ENCODE measurements at places on chromosomes 5 and 9. TPM values are rescaled to one million over a fixed set of nuclear protein-coding genes. Genes with fewer than 3 reads are reported as not detected.

The GPR150 gene
- 0.13 TPM for total RNA-seq

The PCDHA10 gene
- 12.0 TPM for total RNA-seq

The MLANA gene
- not detected for total RNA-seq

The IRX2 gene
- 63.2 TPM for total RNA-seq

The OBP2B gene
- total RNA-seq, result not detected

The NIPBL gene
- total RNA-seq, result 45.8 TPM

The SH3GL2 gene
- total RNA-seq, result 5.8 TPM

The FOXD4L4 gene
- total RNA-seq, result 0.14 TPM

The GLRA1 gene
- total RNA-seq, result not detected

The LRSAM1 gene
- 32.4 TPM for total RNA-seq

The OLFM1 gene
- 31.8 TPM for total RNA-seq

The CAMK2A gene
- 0.14 TPM for total RNA-seq

The SLC25A2 gene
- total RNA-seq, result 0.24 TPM

The IL3 gene
- total RNA-seq, result not detected

The NR2F1-AS1 gene
- total RNA-seq, result 0.76 TPM

The NEURL1B gene
- total RNA-seq, result 9.8 TPM

The HRH2 gene
- total RNA-seq, result 12.7 TPM

The TMEM141 gene
- total RNA-seq, result 86.1 TPM

The HTR4 gene
- total RNA-seq, result not detected

The CDH9 gene
- 0.21 TPM for total RNA-seq

The ENHO gene
- 27.9 TPM for total RNA-seq

The EMB gene
- 36.3 TPM for total RNA-seq

The ZNF366 gene
- total RNA-seq, result not detected

The CLK4 gene
- 16.0 TPM for total RNA-seq

The S1PR3 gene
- total RNA-seq, result 7.1 TPM

The FRMPD1 gene
- total RNA-seq, result 0.14 TPM

The PCDHGB4 gene
- 8.8 TPM for total RNA-seq

The FAM169A gene
- total RNA-seq, result 61.1 TPM

The S100Z gene
- not detected for total RNA-seq

The ANKRD34B gene
- total RNA-seq, result 3.6 TPM

The ELOVL7 gene
- total RNA-seq, result 7.8 TPM

The SPATA9 gene
- not detected for total RNA-seq

The ZDHHC12 gene
- total RNA-seq, result 39.7 TPM

The ADRB2 gene
- total RNA-seq, result 1.2 TPM

The GMCL2 gene
- total RNA-seq, result not detected

The LAMC3 gene
- 35.9 TPM for total RNA-seq

The SLC34A1 gene
- total RNA-seq, result not detected

The C9orf40 gene
- total RNA-seq, result 14.1 TPM

The FCN2 gene
- total RNA-seq, result not detected

The SPDL1 gene
- 31.9 TPM for total RNA-seq

The MOB3B gene
- 20.9 TPM for total RNA-seq

The PFN3 gene
- 0.48 TPM for total RNA-seq

The IL7R gene
- 0.57 TPM for total RNA-seq

The ZNF608 gene
- total RNA-seq, result 44.4 TPM

The HSPB3 gene
- total RNA-seq, result not detected

The PDLIM7 gene
- total RNA-seq, result 124 TPM

The RPL7A gene
- total RNA-seq, result 3,142 TPM

The PCDHGA2 gene
- 0.66 TPM for total RNA-seq

The IFNA21 gene
- total RNA-seq, result not detected

Data from WTC11 (cell line).